NCI-H82 (cell line): ENCODE measurements at places on chromosomes 16 and 17.
A peak's percentile ranks its signal among the peaks of the same experiment; 100 is the strongest.

- DNase-seq: no peak
Observed at GRCh38 chr17:15963670-15964110, 18.8 kb downstream of the ADORA2B start.

DNA sequence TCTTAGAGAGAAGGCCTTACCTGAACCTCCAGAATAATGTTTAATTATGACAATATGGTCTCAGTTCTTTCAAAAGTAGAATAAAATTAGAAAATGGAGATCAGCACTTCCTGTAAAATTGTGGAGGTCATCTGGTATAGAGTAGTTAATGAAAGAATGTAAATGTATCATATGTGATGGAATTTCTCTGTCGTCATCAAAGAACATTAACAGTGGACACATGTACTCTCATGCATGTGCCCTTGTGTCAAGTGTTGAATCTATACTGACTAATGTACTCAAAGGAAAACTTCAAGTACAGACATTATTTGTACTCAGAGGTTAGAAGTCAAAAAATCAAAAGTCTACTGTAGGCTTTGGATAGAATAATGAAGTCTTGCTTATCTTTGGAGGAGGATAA, 129.2 kb upstream of the MYOCD start:
- no peak for DNase-seq

- DNase-seq: no peak
Observed at GRCh38 chr17:14792746-14793145, 472.4 kb downstream of the PMP22 start.

DNA sequence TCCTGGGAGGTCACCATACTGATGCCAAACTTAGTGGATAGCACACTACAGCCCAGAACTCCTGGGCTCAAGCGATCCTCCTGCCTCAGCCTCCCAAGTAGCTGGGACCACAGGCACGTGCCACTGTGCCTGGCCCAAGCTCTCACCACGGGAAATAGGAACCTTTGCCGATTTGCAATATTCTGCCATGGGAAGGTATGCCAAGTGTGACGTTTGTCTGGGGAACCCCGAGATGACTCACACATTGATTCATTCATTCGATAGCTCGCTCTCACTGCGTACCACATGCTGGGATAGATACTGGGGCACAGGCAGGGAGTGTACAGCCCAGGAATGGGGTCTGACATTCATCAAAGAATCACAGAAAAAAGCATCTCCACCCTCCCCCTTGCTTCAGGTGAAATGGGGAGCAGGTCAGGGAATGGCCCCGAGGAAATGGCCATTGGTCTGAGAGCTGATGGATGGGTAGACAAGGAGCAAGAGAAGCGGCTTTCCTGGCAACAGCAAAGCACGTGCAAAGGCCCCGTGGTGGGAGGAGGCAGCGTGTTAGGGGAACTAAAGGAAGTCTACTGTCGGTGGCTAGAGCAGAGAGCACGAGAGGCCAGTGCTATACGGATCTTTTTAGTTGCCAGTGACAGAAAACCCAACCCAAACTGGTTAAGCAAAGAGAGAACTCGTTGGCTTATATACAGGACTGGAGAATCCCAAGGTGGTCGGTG, 44.1 kb downstream of the DNAH17 start:
- no peak for DNase-seq

GRCh38 chr17:81464586-81464985, 48.0 kb downstream of the ACTG1 start:
- no peak for DNase-seq

DNA sequence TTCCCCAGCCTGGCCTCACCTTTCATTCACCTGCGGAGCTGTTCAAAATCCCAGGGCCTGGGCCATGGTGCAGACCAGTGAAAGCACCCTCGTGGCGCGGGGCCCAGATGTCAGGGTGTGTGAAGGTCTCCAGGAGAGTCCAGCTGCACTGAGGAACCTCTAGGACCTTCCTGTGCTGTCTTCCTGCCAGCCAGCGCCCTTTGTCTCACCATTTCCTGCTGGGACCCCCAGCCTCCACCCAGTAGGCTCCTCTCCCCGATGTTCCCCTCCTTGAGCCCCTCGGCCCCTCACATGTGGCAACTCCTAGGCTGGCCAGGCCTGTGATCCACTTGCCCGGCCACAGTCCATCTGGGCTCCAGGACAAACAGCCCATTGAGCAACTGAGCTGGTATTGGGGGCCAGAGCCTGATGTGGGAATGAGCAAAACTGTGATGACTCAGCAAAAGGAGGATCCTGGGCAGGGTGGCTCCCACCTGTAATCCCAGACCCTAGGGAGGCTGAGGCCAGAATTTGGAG, 677 bp downstream of the SULT1A2 start:
- no peak for DNase-seq

DNA sequence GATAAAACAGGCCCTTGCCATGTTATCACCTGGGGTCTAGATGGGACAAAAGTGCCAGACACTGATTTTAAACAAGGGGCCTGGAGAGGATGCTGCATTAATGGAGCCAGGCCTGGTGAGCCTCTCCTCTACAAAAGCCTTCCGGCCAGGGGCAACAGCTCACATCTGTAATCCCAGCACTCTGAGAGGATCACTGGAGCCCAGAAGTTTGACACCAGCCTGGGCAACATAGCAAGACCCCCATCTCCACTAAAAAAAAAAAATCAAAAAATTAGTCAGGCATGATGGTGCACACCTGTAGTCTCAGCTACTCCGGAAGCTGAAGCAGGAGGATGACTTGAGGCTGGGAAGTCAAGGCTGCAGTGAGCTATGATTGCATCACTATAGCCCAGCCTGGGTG, 3.5 kb downstream of the GINS2 start:
- DNase-seq: no peak

- DNase-seq: no peak
Observed at GRCh38 chr16:28318042-28318744, 25.9 kb downstream of the SBK1 start.

DNA sequence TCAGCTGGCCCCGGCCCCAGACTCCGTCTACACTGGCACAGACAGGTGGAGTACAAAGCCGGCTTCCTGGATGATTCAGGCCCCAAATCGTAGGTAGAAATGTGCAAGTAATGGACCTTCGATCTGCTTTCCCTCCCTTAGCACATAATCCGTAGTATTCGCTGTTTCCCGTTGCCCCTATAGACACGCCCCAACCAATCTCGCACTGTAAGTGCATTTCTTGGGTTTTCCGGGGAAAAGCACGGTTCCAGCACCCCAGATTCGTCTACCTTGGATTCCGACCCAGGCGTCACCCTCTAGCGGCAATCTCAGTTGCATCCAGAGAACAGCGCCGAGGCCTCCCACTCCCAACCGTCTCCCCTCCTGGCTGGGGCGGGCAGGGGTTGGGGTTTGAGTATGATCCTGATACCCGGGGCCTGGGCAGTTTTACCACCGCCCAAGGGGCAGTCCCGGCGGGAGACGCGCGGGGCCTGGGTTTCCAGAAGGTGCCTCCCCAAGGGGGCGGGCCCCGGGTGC, 12.1 kb upstream of the FOXF1 start:
- DNase-seq: peak; percentile 16

DNA sequence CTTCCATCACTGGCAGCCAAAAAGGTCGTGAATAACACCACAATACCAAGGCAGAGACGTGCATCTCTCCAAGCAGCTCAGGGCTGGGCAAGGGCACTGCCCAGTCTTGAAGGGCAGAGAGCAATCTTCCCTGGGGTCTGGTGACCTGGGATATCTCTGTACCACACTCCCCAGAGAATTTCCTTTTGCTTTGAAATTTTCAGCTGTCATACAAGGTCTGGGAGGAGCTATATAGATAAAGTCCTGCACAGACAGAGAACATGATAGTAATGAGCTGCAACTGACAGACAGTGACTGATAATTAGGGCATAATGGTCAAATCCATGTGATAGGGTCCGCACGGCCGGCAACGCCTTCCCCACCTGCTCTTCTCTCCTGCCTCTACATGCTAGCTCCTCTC, 68.2 kb downstream of the DYNLRB2 start:
- DNase-seq: no peak

DNA sequence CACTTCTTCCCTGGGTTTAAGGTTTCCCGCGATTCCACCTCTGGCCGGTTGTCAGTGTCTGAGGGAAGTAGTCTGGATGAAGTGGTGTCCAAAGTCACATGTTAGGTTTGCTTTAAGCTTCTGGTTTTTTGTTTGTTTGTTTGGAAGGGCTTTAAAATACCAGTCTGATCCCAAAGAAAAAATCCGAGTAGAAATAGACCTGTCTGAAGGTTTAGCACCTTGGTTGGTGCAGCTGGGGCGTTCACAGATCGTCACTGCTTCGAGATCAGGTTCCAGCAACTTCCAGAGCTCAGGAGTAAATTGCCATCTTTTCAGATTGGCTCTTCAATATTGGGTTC, 567 bp downstream of the TMEM97 start:
- DNase-seq: no peak

DNA sequence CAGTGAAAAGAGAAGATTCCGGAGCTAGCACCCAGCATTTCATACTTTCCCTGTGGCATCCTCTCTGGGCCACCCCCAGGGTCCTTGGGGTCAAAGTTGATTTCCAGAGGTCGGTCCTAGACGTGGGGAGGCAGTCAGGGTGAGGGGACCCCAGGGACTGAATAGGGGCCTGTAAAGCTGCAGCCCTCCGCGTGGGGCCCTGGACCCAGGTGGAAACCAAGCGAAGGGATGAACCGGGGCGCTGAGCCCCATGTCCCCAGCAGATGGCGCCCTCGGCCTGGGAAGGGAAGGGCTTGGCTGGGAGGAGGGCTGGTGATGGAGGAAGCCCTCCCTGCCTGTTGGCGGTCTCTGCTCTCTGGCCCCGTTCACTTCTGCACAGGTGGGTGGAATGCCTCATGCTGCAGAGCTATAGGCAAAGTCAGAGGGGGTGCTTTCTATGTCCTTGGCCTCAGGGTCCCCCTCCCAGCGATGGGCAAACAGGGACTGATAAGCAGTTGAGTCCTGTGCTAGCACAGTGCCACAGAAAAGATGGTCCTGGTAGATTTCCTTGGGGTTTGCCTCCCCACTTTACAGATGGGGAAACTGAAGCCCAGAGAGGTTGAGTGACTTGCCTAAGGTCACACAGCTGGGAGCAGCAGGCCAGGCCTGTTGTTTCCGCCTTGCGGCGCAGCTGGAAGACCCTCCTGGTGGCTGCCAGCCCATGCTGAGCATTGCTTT, 163.4 kb upstream of the CIBAR2 start:
- peak; percentile 88 for DNase-seq

- DNase-seq: no peak
Observed at GRCh38 chr16:20322696-20323095, 4.6 kb downstream of the GP2 start.

DNA sequence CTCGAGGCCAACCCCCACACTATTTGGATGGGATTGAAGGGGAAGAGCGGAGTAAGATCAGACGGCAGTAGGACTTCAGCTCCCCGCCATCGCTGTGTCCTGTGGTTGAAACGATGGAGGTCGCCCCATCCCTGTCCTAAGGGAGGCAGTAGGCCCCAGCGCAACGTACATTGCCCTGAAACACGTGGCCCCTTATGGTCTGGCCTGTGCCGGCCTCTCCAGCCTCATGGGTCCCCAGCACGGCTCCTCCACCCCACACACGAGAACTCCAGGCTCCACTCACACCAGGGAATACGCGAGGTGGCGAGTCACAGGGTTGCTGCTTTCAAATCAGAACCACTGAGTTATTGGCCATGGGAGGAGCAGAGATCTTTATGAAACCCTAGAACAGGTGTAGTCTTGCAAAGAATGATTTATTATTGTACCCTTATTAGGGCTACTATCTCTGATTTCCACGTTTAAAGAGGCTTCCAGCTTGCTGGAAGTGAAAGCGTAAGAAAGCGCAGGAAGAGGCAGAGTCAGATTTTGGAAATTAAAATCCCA, 669 bp upstream of the DCTPP1 start:
- no peak for DNase-seq

DNA sequence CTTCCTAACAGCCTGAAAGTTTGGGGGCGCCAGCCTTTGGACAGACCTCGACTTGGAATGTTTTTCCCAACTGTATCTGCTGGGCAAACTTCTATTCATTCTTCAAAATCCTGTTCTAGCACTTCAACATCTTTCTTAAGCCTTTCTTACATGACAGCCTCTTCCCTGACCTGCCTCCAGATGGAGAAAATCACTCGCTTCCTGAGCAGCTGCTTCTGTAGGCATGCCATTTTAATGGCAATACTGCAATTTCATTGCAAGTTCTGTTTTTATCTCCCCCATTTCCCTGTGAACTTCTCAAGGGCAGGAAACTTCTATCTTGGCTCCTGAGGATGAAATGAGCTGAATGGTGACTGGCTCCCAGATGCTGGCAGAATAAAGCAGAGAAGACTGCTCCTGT, 128.8 kb upstream of the ASIC2 start:
- no peak for DNase-seq

- DNase-seq: no peak
Observed at GRCh38 chr16:67302970-67303369, 23.6 kb downstream of the KCTD19 start.

GRCh38 chr17:61442878-61443474, 9.2 kb upstream of the TBX4 start:
- no peak for DNase-seq

DNA sequence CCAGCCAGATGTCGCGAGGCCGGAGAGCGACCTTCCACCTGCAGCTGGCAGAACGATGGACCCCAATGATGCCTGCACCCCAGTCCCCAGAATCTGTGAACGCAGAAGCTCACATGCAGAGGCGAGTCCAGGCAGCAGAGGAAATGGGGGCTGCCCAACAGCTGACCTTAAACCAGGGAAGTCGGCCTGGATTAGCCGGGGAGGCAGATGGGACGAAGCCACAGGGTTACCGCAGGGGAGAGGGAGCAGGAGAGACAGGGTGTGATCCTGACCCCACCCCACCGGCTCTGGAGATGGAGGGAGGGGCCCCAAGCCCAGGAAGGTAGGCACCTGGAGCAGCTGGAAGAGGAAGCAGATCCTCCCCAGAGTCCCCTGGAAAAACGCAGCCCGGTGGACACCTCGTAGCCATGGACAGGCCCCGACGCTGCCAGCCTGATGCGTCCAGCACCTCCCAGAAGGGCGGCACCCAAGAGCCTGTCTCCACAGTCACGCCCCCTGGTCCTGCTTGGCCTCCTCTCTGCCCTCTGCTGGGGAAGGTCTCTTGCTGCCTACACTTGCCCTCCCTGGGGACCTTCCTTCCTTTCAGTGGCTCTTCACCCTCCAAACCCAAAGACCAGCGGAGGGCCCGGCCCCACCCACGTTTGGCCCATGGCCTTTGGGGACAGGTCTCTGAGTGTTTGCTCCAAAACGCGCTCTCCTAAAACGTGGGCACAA, 37.3 kb downstream of the PIEZO1 start:
- peak; percentile 93 for DNase-seq

DNA sequence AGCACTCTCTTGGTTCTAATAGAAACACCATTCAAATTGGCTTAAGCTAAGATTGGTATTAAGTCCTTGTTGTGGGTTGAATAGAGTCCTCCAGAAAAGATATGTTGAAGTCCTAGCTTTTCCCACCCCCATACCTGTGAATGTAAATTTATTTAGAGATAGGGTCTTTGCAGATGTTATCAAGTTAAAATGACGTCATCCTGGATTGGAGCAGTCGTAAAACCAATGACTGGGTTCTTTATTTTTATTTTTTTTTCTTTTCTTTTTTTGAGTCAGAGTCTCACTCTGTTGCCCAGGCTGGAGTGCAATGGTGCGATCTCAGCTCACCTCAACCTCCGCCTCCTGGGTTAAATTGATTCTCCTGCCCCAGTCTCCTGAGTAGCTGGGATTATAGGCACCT, 658.6 kb upstream of the RBFOX1 start:
- DNase-seq: peak; percentile 41
